Fibroblast of gingiva (primary cell): ENCODE measurements at places on chromosomes 4 and X.
A peak's percentile ranks its signal among the peaks of the same experiment; 100 is the strongest.

GRCh38 chr4:183733181-183733580, 74.1 kb downstream of the TRAPPC11 start:
- no peak for DNase-seq

GRCh38 chrX:7024850-7025249, 122.7 kb upstream of the STS start:
- no peak for DNase-seq

DNA sequence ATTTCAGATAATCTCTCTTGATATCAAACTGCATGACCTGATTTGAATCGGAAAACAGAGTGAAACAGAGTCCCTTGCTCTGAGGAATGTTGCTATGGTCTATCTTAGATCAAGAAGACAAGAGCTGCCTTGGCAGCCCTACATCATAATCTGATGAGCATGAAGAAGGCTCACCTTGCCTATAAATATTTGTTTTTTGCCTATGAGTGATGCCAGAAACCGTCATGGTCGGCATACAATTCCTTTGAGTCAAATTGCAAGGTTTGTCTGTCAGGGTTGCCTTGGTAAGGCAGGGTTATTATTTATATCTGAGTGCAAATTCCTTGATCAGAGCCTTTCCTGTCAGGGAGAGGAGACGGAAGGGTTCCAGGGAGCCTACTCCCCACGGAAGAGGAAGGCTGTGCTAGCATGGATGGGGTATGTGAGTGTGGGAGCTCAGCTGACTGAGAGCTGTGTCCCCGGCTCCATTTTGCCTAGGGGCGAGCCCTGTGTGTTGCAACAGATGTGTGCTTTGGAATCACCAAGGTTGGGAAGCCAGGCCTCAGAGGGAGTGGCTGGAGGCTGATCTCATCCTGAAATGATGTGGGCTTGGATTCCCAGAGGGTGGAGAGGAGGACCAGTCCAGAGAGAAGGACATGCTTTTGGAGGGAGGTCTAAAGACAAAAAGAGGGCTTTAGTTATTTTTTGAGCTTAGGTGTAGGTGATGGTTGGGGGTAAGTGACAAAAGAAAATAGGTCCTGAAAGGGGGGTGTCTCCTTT, 43.6 kb downstream of the RTL9 start:
- peak; percentile 62 for DNase-seq

DNA sequence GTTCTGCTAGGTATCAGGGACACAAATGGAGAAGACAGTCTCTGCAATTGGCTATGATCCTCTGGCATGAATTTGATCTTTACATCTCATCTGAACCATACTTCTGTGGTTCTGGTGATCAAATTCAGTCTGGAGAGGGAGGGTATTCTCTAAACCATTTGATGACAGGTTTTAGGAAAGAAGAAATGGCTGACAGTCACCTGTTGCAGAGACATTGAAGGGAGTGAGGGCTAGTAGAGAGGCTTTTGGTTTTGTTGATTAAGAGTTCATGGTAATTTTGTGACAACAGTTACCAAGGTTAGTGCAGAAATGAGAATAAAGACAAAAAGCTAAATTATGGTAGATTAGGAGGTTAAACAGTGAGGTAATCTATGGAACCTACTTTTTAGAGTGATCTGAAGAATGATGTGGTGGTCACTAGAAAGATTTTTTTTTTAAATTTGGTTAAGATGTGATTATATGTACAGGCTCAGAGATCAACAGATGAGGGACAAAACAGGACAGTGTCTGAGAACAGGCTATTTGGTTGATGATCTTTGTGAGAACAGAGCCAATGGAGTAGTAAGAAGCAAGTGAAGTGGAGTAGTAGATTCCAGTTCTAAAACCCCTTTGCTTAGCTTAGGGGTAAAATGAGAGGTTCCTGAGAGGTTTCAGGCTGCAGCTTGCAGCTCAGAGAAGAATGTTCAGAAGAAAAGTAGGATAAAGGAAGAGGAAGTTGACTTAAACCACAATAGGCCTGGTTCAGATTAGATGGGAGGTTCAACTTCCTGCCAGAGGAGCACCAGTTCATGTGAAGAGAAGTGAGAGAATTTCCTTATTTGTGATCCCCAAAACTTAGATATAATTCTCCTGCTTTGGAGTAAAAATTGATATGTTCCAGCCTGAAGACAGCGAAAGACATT, 34.7 kb downstream of the VSIG4 start:
- no peak for DNase-seq

DNA sequence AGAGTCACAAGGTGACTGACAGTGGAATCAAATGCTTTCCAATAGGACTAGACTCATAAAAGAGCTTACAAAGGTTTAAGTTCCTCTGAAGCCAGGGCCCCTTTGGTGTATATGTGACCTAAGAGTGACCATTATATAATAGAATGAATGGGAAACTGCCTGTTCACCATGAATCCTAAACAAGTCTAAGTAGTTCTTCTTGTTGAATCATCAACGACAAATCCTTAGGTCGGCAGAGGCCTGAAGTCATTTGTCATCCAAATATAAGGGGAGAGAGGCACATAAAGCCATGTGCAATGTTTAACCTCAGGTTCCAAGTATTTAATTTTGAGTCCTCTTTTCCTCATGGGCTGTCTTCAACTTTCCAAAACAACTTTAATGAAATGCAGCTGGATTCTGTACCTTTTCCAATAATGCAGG, 122.4 kb downstream of the RASL11B start:
- peak; percentile 39 for DNase-seq

DNA sequence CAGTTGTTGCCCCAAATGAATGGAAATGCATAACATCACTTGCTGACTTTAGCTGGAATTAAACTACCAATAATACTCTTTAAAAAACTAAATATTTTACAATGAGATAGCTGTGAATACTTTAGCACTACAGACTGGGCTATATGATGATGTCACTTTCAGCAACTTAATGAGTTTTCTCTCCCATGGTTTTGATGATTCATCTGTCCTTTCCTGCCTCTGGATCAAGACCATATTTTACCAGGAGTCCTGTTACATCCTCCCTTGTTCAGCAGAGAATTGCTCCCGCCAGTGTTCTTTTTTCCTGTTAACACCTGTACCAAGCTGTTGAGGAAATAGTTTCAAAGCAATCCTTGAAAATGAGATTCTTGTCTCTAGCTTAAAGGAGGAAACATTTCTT, 543.0 kb downstream of the SPRY1 start:
- DNase-seq = peak; percentile 53

GRCh38 chrX:130575831-130576389, 174.1 kb downstream of the RBMX2 start:
- peak; percentile 36 for DNase-seq

GRCh38 chr4:24312261-24312913, 272.0 kb downstream of the DHX15 start:
- no peak for DNase-seq

DNA sequence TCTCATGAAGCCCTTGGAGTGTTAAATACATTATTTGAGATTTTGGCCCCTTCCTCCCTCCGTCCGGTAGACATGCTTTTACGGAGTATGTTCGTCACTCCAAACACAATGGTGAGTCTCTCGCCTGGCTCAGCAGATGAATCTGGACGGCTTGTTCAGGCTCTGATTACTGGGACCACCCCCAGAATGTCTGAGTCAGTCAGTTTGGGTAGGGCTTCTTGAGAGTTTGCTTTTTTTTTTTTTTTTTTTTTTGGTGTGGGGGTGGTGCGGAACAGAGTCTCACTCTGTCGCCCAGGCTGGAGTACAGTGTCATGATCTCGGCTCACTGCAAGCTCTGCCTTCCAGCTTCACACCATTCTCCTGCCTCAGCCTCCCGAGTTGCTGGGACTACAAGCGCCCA, 62.4 kb upstream of the MSANTD1 start:
- DNase-seq = no peak

GRCh38 chrX:11341274-11342201, 48.3 kb downstream of the AMELX start:
- DNase-seq = peak; percentile 86

GRCh38 chrX:129525162-129525561, 1.9 kb upstream of the SMARCA1 start:
- peak; percentile 56 for DNase-seq

- peak; percentile 84 for DNase-seq
Measured at GRCh38 chrX:24025741-24026403, 1.1 kb downstream of the KLHL15 start.

DNA sequence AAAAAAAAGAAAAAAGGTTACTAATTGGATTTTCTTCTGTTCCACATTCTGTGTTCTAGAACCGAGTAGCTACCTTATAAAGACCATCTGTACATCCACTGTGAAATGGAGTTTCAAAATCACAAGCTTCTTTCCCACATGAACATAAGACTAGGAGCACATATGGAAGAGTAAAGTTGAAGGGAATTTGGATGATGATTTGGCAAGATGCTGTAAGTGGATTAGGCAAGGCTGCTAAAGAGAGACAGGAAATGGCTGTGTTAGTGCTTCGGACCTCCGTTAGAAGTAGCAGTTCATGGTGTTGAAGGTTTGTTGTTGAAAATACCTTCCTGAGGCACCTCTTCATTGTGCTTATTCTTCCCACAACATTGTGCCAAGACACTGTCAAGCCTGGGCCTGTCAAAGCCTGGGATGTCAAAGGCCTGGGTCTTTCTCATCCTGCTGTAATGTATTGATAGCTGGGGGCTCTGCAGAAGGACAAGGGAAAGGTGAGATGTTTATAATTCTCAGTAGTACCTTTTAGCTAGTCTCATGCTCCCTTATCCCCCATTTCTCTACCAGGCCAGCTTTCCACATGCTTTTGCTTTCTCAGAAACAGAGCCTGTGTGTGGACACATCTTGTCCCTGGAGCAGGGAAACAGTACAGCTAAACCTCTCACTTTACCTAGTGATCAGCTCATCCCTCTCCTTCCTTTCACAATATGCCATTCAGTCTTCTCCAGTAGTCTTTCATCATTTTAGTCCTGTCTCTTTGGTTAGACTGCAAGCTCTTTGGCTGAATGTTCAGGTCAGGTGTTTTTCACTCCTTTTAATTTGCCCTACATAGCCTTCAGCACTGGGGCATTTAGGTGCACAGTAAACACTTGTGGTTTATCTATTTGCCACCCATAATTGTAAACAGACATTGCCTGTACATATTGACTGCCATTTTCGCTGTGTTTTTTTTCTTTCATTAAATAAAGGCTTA, 37.9 kb upstream of the CYP2U1 start:
- peak; percentile 48 for DNase-seq

DNA sequence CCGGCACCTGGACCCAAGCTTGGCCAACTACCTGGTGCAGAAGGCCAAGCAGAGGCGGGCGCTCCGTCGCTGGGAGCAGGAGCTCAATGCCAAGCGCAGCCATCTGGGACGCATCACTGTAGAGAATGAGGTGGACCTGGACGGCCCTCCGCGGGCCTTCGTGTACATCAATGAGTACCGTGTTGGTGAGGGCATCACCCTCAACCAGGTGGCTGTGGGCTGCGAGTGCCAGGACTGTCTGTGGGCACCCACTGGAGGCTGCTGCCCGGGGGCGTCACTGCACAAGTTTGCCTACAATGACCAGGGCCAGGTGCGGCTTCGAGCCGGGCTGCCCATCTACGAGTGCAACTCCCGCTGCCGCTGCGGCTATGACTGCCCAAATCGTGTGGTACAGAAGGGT, 3.7 kb downstream of the SUV39H1 start:
- no peak for DNase-seq

GRCh38 chr4:86274642-86275041, 85.2 kb downstream of the MAPK10 start:
- no peak for DNase-seq

GRCh38 chr4:186823989-186824388, 100.3 kb upstream of the FAT1 start:
- peak; percentile 42 for DNase-seq

DNA sequence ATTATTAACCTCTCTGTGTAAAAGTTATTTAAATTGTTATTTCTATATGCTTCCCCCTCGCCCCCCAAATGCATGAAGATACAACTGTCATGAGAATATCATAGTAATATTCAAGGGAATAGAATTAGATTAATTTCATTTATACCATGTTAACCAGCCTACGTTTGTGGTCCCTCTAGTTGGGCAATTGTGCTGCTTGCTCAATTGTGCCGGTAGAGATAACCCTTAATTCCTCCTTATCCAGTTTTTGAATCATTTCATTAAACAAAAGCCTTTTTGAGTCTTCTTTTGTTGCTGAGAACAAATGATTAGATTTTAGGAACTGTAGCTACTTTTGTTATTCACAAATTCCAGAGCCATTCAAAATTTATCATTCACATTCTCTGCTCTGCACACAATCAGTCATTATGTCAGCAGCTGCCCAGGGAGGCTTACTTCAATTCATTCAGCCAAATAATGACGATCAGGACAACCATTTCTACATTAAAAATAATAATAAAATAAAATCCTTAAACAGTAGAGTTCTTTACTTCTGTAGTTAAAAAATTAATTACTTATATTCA, 98.1 kb downstream of the ADGRL3 start:
- DNase-seq = no peak

GRCh38 chrX:11431786-11432185, 138.6 kb downstream of the AMELX start:
- peak; percentile 89 for DNase-seq

DNA sequence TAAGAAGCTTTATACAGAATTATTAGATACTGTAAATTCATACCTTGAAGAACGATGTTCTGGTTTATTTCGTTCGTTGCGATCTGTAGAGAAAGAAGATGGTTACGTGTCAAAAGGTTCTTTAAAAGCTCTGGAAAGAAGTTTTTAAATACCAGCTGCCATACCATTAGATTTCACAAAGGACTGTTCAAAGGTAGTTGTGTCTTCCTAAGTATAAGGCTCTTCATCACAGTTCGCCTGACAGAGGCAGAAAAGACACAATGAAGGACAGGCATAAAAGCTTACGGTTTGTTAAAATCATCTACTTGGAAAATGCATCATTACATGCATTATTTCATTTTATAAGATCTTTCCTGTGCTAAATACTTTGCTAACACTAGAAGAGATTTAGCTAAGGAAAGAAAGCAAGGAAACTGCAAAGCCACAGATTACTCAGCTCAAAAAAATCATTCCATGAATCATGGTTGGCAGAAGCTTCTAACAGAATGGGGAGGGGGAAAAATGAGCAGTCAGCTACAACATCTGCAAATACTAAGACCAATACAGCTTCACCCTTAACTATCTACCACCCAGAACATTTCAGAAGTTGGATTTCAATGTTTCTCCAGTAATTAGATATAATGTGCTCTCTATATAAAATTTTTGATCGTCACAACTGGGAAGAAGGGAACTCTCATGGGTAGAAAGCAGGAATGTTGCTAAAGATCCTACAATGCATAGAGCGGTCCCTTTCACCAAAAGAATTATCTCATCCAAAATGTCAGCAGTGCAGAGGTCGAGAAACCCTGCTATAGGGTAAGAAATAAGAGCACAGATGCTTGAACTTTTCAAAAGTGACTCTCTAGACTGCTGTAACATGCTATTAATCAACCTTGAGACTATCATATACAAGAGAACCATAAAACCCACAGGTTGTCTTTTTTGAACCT, 50.7 kb upstream of the PRSS48 start:
- peak; percentile 85 for DNase-seq
